Keratinocyte (primary cell): ENCODE measurements at places on chromosomes 6 and 20. TPM values are rescaled to one million over a fixed set of nuclear protein-coding genes. Genes with fewer than 3 reads are reported as not detected.

DNA sequence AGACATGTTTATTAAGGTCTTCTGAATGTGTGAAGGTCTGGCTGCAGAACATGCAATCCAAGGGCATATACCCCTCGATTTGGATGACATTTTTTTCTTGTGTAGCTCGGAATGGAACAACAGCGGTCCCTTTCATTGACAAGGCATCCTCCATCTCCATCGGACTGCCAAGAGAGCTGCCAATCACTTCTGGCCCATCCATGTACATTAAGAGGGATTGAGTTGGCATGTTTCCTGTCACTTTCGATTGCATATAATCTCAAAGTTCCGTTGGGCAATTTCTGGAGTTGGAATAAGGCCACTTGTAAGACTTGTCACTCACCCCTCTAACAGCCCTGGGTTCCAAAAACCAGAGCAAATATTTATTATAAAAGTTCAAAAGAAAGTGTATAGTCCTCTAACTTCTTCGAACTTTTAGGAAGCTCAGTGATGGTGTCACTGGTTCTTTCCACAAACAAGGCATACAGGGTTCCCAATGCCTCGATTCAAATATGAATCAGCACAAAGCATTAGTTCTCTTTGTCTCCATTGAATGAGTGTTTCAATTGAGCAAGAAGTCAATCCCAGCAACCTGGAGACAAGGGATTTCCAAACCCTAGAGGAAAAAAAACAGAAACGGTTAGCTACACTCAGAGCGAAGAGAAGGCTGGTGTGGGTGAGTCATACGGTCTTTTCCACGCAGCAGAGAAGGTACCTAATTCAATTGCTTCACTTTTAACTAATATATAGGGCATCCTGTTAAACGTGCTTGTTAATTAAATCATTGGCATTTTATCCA, 10.9 kb downstream of the ZNF217 start:
- peak; percentile 70 for DNase-seq
- H3K4me1 ChIP-seq: peaks cover 60% of the 10 kb centered on the region
- H3K4me3 ChIP-seq: no peak overlapping the region
- no peaks in the 10 kb centered on the region for H3K27me3 ChIP-seq
- peak overlapping the region; percentile 83 for H3K27ac ChIP-seq

DNA sequence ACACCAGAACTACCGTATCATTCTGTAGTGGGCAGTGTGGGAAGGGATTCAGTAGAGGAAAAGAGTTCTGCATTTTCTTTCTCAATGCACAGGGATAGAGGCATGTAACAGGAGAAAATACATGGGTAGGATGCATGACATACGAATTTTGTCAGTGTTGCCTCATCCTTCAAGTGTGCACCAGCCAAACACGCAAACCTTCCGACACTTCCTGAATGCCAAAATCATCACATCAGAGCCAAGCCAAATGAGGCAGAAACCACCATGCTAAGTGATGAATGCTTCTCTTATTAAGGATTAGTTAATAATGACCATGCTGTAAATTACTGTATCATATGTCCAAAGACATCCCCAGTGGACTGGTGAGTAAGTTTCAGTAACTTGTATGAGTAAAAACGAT, 27.3 kb downstream of the RAMACL start:
- no peak overlapping the region for H3K4me3 ChIP-seq
- no peak for DNase-seq
- no peaks in the 10 kb centered on the region for H3K27me3 ChIP-seq
- H3K4me1 ChIP-seq: peaks cover 25% of the 10 kb centered on the region
- no peaks in the 10 kb centered on the region for H3K36me3 ChIP-seq
- no peak overlapping the region for H3K27ac ChIP-seq

DNA sequence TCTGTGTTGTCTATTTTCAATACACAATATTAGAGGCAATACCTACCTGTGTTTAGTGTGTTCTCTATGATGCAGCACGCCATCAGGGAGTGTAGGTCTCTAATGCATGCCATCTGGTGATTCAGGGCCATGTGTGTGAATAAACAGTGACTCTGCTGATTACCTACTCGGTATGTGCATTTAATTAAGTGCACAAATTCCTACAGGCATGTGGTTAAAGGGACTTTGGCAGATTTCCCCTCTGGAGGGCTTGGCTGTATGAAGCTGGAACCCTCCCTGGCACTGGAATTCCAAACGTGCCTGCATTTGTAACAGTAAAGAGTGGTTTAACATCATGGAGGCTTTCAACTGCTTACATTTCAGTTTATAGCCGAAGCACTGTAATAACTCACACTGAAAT, 401.5 kb upstream of the SASH1 start:
- no peak overlapping the region for H3K4me3 ChIP-seq
- no peaks in the 10 kb centered on the region for H3K36me3 ChIP-seq
- peak; percentile 30 for DNase-seq

DNA sequence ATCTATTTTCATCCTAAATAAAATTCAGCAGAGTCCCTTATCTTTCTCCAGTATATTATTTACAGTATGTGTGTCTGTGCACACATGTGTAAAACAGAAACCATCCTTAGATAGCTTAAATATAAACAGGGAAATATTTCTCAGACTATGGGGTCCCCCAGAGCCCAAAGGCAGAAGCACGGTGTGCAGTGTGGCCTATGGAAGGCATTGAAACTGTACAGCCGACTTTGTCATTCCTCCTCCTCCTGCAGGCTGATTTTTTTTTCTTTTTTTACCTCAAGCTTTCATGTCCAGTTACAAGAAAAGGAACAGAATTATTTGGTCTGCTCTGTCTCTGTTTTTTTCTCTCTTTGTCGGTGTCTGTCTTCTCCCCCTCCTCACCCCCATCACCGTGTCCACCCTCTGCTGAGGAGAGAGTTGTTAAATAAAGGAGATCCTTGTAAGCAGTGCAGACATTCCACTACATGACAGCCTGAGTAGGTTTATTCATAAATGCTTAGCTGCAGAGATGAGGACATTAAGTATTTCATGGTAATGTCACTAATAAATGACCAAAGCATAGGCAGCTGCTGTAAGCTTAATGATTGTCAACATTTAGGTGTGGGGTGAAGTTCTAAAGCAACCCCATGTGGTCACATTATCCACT, 31.8 kb upstream of the SLC35D3 start:
- no peaks in the 10 kb centered on the region for H3K4me1 ChIP-seq
- H3K36me3 ChIP-seq: no peaks in the 10 kb centered on the region
- no peak for DNase-seq
- H3K4me3 ChIP-seq: no peak overlapping the region
- H3K27ac ChIP-seq: no peak overlapping the region

DNA sequence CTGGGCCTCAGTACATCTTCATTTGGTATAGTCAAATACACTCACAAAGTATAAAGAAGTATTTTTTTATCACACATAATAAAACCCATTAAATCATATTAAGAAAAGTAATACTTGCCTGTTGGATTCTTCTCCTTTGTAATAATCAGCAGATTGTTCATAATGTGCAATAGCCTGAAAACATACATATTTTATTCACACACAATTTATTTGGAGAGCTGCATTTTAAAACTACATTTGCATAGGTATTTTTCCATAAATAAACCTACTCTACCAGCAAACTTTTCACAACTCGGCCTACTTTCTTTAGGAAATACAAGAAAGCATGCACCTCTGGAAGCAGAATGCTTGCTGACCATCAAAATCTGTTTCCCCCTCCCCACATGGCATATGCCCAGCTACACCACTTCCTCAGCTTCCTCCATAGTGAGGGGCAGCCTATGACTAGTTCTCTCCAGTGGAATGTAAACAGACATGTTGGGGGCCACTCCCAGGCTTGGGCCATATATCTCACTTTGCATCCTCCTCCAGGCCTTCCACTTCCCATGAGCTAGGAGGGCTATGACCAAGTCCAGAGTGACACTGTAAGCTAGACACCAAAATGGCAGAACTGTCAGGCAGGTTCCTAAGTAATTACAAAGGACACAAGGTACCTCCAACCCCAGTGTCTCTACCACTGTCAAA, 28.3 kb downstream of the GZF1 start:
- no peaks in the 10 kb centered on the region for H3K27me3 ChIP-seq
- peaks cover 18% of the 10 kb centered on the region for H3K36me3 ChIP-seq
- no peak for DNase-seq
- no peaks in the 10 kb centered on the region for H3K4me1 ChIP-seq
- no peak overlapping the region for H3K27ac ChIP-seq

GRCh38 chr6:167291623-167292300, 647 bp downstream of the UNC93A start:
- no peak overlapping the region for H3K4me3 ChIP-seq
- H3K4me1 ChIP-seq: no peaks in the 10 kb centered on the region
- H3K27ac ChIP-seq: no peak overlapping the region
- no peak for DNase-seq
- no peaks in the 10 kb centered on the region for H3K27me3 ChIP-seq

DNA sequence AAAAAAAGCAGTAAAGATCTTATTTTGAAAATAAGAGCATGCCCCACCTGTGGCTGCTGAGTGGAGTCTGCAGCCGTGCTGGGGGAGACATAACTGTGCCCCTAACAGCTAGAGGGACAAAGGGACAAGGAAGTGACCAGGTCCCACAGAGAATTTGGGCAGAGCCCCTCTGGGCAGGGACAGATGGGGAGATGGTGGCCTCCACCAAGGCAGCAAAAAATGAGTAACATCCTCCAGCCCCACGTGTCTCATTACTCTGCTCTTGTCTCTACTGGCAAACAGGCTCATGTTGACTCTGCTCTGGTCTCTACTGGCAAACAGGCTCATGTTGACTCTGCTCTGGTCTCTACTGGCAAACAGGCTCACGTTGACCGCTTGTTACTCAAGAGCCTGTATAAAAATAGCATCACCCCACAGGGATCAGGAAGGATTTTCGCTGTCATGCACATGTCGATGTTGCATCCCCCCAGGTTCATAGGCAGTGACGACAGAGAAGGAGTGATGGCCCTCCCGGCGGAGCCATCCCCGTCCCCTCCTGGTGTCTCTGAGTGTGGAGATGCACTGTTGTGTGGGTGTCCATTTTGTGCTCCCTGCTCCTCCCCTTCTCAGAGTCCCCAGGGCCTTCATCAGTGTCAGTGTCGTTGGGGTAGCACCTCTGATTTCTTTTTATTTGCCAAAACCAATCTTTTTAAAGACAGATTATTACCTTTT, 17.3 kb upstream of the PCMTD2 start:
- no peak overlapping the region for H3K27ac ChIP-seq
- DNase-seq: no peak
- no peak overlapping the region for H3K4me3 ChIP-seq
- no peaks in the 10 kb centered on the region for H3K4me1 ChIP-seq
- H3K27me3 ChIP-seq: peaks cover 18% of the 10 kb centered on the region

- no peaks in the 10 kb centered on the region for H3K27me3 ChIP-seq
- H3K4me1 ChIP-seq: peaks cover 20% of the 10 kb centered on the region
- H3K27ac ChIP-seq: peak overlapping the region; percentile 51
- no peak overlapping the region for H3K4me3 ChIP-seq
- no peak for DNase-seq
These were observed 20.7 kb downstream of the DCBLD1 start for GRCh38 chr6:117503211-117503610.

DNA sequence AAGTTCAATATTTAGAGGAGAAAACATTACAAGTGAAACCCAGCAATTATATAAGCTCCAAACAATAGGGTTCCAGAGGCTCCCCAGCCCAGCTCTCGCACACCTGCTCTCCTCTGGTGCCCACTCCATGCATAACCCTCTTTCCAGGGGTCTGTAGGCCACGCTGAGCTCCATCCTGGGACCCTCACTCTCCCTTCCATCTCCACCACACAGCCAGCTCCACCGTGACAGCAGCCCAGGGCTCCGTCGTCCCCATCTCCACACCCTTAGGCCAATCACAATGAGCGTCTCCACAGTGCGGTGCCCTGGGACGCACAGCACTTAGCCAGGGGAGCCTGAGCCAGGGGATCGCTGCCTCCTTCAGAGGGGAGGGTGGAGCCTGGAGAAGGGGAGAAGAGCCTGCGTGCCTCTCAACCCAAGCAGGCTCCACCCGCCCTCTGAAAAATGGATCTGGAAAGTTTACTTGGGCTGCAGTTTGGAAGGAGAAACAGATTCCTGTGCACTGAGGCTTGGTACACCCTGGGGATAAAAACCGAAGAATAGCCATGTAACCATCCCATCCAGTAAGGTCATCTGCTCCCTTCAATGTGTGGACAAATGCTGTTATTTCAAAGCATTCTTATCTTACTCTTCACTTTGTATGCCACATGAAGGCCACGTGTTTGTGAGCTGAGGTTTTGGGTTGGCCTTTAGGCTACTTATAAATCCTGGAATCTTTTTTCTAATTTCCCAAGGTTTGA, 72.4 kb upstream of the GGTLC1 start:
- no peak overlapping the region for H3K4me3 ChIP-seq
- no peak for DNase-seq
- no peaks in the 10 kb centered on the region for H3K4me1 ChIP-seq
- no peak overlapping the region for H3K27ac ChIP-seq

DNA sequence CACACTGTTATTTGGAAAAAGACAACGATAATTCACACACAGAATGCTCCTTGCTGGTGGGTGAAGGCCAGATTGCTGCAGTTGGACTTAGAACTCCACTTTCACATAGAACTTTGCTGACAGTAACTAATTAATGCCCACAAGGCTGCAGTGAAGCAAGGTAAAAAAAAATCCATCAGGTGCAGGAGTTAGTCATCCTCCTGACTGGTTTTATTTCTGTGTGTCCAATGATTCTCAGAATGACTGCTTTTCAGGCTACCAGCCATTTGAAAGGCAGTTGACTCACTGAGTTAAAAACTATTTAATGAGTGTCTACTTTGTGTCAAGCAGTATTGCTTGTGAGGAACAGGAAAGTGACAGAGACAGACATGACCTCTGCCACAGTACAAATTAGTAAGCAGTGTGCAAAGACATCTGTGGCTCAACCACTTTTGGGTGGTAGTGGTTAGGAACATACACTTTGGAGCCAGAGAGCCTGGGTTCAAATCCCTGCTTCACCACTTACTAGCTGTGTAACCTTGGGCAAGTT, 41.9 kb downstream of the ELOVL5 start:
- no peak overlapping the region for H3K4me3 ChIP-seq
- H3K36me3 ChIP-seq: no peaks in the 10 kb centered on the region
- H3K4me1 ChIP-seq: peaks cover 32% of the 10 kb centered on the region
- no peaks in the 10 kb centered on the region for H3K27me3 ChIP-seq
- peak; percentile 38 for DNase-seq

GRCh38 chr6:15403094-15403755, 157.4 kb downstream of the JARID2 start:
- peaks cover 13% of the 10 kb centered on the region for H3K4me1 ChIP-seq
- H3K27ac ChIP-seq: no peak overlapping the region
- no peak overlapping the region for H3K4me3 ChIP-seq
- H3K36me3 ChIP-seq: no peaks in the 10 kb centered on the region
- no peaks in the 10 kb centered on the region for H3K27me3 ChIP-seq
- no peak for DNase-seq

DNA sequence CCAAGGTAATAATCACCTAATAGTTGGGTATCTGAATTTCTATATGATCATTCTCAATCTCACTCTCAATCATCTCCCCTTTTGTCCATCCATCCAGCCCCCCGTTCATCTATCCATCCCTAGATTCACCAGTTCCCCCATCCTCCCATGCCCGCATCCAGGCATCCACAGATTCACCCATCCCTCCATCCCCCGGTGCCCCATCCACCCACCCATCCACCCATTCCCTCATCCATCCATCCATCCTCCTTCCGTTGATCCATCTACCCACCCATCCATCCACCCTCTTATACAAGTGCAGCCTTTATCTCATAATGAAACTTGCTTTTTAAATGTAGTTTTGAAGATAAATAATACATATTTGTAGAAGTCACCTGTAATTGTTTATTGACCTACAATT, 76.5 kb downstream of the EYA4 start:
- H3K4me1 ChIP-seq: no peaks in the 10 kb centered on the region
- no peak for DNase-seq
- no peaks in the 10 kb centered on the region for H3K27me3 ChIP-seq
- no peaks in the 10 kb centered on the region for H3K36me3 ChIP-seq

The ISM1 gene
- polyA plus RNA-seq: 2.2 to 5.0 TPM (median 3.3 TPM) in 3 replicates

The HSPA1L gene
- polyA plus RNA-seq: 0.31 to 0.60 TPM (median 0.54 TPM) in 3 replicates

The IER3 gene
- polyA plus RNA-seq: 171 to 289 TPM (median 277 TPM) in 3 replicates

The ARMC12 gene
- polyA plus RNA-seq: 0.34 to 1.7 TPM (median 0.54 TPM) in 3 replicates

The LY6G6C gene
- 2.3 to 3.1 TPM (median 2.4 TPM) in 3 replicates for polyA plus RNA-seq

The ME1 gene
- 16.7 to 31.5 TPM (median 27.7 TPM) in 3 replicates for polyA plus RNA-seq

The ARMH2 gene
- not detected in 3 replicates for polyA plus RNA-seq

The NHSL1 gene
- polyA plus RNA-seq: 8.5 to 28.1 TPM (median 11.8 TPM) in 3 replicates

The CD93 gene
- polyA plus RNA-seq: 0.01 TPM in 1 of 3 replicates, not detected in the others
